ENCODE measurements at places on chromosomes 2 and 18.
A peak's percentile ranks its signal among the peaks of the same experiment; 100 is the strongest.

DNA sequence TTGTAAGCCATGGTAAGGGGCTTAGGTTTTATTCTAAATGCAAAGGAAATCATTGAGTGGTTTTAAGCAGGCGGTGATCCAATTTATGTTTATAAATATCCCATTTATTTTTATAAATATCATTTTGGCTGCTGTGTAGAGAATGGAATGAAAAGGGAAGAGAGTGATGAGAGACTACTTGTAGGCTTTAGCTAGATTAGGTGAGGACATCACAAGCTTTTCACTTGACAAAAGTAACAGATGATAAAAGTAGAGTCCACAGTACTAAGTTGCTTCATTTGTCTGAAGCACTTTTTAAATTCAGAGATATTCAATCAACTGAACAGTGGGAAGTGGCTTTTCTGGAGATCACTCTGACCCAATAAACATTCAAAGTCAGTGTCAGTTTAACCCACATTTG is 65.4 kb upstream of the FSHR start:
- DNase-seq = no peak

- DNase-seq = no peak
Measured at GRCh38 chr2:112699984-112700667, 20.7 kb upstream of the NT5DC4 start.

- DNase-seq = no peak
Measured at GRCh38 chr2:108412995-108413710, 35.4 kb downstream of the SULT1C4 start.

- DNase-seq = no peak
Measured at GRCh38 chr18:79487183-79487800, 91.6 kb downstream of the NFATC1 start.

DNA sequence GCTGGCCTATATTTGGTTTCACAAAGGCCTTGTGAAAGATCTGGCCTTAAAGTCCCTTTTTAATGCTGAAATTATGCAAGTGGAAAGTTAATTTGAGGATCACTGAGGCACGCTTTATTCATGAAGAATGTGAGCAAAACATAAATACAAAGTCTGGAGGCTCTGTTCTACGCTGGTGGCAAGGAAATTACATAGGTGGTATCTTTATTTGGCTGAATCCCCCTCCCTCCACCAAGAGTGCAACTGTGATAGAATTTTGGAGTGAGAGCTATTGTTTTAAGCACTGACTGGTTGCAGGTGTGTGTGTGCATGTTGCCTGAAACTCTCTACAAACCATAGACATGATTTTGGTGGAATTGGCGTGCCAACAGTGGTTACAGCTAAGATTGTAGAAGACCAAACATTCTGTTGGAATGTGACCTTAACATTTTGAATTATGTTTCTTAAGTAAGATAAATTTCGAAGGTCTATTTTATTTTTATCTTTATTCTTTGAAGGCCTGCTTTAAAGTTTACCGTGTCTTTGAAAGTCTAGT is 114.3 kb downstream of the SPTBN1 start:
- no peak for DNase-seq

GRCh38 chr18:13253786-13254688 is 35.5 kb downstream of the LDLRAD4 start:
- no peak for DNase-seq

DNA sequence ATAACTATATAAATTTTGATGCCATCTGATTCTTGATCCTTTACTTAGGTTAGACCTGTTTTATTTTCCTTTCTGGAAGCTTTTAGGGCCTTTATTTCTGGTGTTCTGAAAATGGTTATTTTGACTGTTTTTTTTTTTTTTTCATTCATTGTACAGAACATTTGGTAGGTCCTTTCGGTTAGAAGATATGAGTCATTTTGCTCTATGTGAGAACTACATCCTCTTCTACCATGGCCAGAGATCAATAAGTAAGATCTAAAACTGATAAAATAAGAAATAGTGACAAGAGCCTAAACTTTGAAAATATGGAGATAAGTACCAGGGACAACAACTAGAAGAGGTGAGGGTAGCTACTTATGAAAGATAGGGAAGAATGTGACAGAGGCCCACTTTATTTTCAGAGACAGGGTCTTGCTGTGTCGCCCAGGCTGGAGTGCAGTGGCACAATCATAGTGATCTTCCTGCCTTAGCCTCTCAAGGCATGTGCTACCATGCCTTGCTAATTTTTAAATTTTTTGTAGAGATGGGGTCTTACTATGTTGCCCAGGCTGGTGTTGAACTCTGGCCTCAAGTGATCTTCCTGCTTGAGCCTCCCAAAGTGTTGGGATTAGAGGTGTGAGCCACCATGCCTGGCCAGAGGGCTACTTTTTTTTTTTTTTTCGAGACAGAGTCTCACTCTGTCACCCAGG is 66.5 kb downstream of the EIF2AK3 start:
- DNase-seq = peak; percentile 35

- DNase-seq = peak; percentile 57
Measured at GRCh38 chr2:20212459-20212870, 12.5 kb downstream of the SDC1 start.

DNA sequence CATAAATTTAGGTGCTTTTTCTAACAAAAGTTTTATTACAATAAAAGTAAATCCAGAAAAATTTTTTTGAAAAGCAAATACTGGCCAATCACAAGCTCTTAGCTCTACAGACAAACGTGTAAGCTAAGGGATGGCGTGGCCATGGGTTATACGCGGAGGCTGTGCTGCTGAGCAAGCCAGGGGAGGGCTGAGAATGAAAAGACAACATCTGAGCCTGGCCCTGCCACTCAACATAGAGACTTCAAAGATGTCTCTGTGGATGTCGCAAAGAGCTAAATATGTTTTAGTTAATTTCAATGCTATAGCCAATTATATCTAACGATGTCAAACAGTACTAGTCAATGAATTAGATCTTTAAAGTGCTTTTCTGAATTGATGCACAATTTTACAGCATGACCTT is 33.3 kb upstream of the NT5DC4 start:
- no peak for DNase-seq

GRCh38 chr2:206915121-206915520 is 24.2 kb upstream of the CPO start:
- DNase-seq = peak; percentile 13

DNA sequence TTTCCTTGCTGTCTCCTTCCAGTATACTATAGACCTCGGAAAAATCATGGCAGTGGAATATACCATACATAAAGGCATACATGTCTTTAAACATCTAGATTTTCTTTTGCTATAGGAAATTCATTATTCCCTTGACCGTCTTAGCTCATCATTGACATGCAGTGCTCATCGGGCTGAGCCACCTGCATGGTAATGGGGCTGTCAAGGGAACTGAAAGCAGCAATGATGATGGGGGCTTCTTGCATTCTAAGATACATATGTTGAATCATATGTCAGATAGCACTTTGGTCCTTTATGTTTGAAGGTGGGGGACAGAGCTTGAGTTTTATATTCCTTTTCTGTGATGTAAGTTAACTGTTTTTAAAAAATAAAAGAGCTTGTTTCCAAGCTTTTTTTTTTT is 106.6 kb downstream of the ICA1L start:
- no peak for DNase-seq

DNA sequence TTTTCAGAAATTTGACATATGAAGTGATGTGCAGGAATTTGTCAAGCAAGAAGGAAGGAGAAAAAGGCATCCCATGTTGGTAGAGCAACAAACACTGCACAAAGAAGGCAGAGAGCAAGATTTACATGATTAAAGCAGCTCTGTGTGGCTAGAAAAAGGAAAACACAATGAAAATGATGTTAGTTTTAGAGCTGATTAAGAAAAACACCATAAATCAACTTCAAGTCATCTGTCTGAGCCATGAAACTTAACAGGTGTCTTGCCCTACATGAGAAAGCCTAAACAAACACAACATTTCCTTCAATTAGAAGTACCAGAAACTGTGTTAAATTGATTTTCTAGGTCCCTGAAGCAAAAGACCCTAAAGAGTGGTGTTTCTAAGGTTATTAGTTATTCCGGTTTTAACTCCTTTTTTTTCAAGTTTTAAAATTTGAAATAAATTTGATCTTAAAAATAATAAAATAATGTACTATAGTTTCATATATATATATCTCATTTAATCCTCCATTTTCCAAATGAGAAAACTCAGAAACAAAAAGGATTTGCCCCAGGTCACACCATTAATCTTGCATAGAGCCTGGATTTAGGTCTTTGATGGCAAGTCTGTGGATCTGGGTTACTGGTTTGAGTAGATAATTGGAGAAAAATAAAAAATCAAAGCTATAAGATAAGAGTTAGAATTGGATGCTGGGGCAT is 8.6 kb upstream of the DSC1 start:
- no peak for DNase-seq

DNA sequence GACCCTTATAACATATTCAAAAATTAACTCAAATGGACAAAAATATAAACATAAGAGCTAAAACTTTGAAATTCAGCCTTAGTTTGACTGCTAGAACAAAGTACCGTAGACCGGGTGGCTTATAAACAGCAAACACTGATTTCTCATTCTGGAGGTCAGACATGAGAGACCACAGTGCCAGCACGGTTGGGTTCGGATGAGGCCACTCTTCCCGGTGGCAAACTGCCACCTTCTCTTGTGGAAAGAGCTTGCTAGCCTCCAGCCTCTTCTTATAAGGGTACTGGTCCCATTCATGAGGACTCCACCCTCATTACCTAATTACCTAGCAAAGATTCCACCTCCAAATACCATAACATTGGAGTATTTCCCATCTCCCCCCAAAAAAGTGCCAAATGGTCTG is 91.3 kb downstream of the FAM210A start:
- DNase-seq = no peak

DNA sequence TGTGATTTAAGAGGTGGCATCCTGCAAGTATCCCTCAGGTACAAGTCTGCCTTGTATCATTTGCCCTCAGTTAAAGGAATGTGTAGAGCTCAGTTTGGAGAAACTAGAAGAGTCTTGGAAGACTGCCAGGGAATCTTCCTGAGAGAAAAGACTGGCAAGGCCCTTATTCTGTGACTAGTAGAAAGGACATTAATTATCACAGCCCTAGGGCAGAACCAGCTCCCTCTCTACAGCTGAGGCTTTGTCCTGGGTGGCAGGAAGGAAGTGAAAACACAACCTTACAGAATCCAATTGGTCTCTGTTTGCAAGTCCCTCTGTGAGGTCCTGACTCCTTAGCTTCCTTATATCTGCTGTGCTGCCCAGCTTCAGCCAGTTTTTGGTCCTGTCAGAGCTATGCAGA is 385.9 kb upstream of the CYRIA start:
- no peak for DNase-seq

DNA sequence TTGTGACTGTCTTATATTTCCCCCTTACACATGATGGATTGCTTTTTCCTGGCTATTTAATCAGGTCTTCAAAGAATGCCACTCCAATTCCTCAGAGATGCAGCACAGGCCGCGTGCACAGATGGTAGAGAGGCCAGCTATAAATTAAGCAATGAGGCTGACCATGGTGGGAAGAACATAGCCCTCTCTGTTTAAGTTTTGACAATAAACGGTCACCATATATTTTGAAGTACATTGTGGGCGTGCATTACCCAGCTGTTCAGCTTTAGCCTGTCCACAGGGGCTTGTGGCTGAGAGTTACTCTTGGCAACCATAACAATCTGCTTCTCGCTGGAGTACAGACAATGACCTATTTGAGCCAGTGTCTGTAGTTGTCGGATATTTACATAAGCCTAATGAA is 730.8 kb downstream of the DCC start:
- no peak for DNase-seq

- DNase-seq = no peak
Measured at GRCh38 chr2:3631851-3632659, 25.9 kb upstream of the ALLC start.

GRCh38 chr18:65792456-65793074 is 41.8 kb downstream of the CDH7 start:
- DNase-seq = no peak

DNA sequence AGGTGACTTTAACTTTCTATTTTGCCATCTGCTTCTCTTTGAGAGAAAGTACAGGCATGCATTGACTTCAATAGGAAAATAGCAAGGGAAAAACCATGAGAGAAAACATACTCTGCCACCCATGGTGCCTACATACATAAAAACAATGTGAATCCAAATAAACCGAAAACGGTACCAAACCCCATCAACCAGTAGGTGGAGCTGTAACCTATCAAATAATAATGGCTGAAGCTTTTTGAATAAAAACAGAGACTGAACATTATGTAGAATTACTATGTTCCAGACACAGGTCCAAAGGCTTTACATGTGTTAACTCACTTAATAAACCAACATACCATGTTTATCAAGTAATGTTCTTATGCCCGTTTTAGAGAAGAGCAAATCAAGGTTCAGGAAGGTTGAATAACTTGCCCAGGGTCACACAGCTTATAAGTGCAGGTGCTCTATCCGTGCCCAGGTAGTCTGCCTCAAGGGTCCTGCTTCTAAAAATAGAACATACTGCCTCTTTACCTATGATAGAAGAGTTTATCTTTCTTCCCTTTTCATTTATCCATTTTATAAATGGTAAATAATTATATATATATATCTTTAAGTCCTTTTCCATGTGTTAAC is 293.9 kb upstream of the SYT4 start:
- DNase-seq = no peak

DNA sequence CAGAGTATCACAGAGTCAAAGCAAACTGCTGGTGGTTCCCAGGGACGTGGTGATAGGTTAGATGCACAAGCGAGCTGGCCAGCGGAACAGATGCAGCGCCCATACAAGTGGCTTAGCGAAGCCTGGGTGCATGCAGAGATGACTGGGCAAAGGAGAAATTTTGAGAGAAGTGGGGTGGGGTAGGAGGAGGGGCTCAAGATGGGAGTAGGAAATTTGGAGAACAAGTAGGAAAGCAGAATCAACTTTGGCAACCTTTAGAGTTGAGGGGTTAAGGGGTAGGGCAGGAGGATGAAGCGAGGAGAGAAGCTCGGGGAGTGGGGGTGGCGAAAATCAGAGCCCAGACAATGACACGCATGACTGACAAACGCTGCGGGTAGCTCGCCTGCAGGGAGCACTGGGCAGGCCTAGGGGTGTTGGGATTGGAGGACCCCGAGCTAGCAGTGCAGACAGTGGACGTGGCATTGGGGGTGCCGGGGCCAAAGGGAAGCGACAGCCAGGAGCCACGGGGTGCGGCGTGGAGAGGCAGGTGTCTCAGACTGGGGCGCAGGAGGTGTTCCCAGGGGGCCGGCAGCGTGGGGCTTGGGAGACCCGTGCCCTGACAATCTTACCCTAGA is 431 bp downstream of the FAM98A start:
- DNase-seq = peak; percentile 46

All from GM06990 (cell line).